ENCODE measurements at places on chromosomes 16 and 17.
A peak's percentile ranks its signal among the peaks of the same experiment; 100 is the strongest.

DNA sequence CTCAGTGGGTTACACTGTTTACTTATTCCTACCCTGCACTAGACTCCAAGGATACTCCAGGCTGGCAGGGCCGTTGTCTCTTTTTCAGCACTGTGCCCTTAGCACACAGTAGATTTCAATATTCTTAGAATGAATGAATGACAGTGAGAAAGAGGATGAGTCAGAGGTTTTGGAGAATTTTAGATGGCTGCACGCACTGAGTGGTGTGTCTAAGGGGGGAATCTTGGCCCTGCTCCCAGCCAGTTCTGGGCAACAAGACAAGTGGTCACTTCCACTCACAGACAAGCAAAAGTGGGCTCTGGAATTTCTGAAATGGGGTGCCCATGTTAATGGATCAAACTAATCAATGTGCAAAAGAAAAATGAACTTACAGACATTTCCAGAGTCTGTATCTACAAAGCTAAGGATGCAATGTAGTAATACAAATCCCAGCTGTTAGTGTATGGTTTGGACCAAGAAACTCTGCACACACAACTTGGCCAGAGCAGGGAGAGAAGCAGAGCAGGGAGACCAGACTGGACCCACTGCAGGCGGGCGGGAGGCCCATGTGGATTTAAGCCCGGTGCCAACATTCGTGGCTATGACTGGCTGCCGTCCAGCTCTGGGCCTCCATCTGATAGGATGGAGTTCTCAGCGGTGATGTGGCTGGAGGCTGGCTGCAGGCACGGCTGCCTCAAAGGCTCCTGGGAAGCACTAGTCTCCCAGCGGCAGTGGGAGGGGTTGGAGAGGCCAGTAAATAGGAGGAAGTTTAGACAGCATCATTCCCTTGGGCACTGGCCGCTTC, 95.6 kb upstream of the CDYL2 start:
- DNase-seq: peak; percentile 43

- DNase-seq: peak; percentile 67
Measured at GRCh38 chr17:48724251-48725003, 1.4 kb downstream of the PRAC2 start.

DNA sequence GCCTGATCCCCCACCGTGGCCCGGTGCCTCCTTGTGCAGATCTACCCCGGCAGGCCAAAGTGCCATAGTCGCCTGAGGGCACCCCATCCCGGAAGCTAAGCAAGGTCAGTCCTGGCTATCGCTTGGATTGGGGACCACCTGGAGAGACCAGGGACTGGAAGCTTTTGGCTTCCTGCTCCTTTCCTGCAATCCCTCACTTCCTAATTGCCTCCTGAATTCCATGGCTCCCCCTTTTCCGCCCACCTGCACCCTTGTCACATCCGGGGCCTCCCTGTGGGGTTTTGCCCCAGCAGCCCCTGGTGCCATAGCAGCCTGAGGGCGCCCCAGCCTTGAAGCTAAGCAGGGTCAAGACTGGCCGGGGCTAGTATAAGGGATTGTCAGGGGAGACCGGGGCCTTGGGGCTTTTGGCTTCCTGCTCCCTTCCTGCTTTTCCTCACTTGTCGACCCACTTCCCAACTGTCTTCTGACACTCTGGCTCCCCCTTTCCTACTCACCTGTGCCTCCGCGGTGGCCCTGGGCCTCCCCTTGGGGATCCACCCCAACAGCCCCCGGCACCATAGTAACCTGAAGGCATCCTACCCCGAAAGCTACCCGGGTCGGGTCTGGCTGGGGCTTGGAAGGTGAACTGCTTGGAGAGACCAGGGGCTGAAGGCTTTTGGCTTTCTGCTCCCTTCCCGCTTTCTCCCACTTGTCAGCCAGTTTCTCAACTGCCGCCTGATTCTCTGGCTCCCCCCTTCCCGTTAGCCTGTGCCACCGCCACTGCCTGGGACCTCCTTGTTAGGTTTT, 2293.6 kb downstream of the TP53TG3F start:
- no peak for DNase-seq

GRCh38 chr17:56131431-56131830, 21.8 kb upstream of the ANKFN1 start:
- DNase-seq: no peak

- DNase-seq: peak; percentile 38
Measured at GRCh38 chr16:88730632-88731607, 24.6 kb downstream of the CTU2 start.

DNA sequence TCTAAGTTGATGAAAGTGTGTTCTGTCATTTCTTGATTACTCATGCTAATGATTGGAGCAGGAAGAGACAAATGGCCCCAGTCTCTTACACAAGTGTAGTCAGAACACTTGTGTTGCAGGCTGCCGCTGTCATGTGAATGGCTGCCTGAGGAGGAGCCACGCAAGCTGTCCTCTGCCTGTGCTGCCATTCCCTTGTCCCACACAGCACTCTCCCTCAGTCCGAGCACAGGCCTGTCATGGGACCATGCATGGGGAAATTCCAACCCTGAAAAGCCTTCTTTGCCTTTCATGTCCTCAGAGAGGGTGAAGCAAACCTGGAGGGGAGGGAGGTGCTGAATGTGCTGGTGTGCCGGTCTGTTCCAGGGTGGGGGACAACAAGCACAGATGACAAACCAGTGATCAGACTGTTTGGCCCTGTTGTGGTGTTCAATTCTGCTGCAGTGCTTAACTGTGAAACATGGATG, 109.4 kb downstream of the MRTFB start:
- no peak for DNase-seq

DNA sequence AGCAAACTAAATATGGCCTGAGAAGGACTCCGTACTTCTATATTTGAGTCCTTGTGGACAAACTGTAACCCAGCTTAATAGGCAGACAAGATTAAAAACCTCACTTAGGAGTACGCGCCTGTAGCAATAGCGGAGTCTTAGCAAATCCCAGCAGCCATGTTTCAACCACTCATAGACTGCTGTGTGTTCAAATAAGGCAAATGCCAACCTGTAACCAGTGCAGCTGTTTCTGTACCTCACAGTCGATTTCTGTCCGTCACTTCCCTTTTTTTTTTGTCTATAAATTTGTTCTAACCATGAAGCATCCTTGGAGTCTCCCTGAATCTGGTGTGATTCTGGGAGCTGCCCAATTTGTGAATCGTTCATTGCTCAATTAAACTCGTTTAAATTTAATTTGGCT, 30.2 kb downstream of the TANC2 start:
- no peak for DNase-seq

GRCh38 chr17:62648956-62649294, 21.5 kb downstream of the MRC2 start:
- DNase-seq: no peak

GRCh38 chr17:74259667-74260524, 14.1 kb upstream of the DNAI2 start:
- no peak for DNase-seq

- DNase-seq: no peak
Measured at GRCh38 chr16:53358884-53359283, 75.4 kb upstream of the RBL2 start.

- DNase-seq: no peak
Measured at GRCh38 chr17:19753661-19754463, 5.8 kb upstream of the ALDH3A1 start.

- peak; percentile 5 for DNase-seq
Measured at GRCh38 chr17:56499799-56500388, 93.6 kb upstream of the NOG start.

DNA sequence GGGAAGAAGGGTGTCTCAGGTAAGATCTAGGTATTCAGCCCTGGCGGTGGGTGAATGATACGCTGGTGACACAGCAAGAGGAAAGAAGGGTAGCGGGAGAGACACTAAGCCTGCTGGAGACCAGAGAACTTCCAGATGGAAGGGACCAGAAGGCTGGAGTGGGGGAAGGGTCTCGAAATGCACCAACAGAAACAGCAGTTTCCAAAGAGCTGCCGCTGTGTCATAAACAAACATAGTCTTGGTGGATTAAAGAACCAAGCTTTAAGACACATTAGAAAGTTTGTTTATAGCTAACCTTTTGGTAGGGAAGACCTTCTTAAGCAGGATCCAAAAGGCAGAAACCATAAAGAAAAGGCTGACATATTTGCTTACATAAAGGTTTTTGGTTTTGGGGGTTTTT, 20.9 kb downstream of the TRPV3 start:
- peak; percentile 19 for DNase-seq

- DNase-seq: no peak
Measured at GRCh38 chr16:13483121-13483520, 436.8 kb upstream of the ERCC4 start.

GRCh38 chr17:62650587-62650986, 23.1 kb downstream of the MRC2 start:
- no peak for DNase-seq

GRCh38 chr17:53844491-53845107, 21.9 kb downstream of the KIF2B start:
- DNase-seq: no peak

DNA sequence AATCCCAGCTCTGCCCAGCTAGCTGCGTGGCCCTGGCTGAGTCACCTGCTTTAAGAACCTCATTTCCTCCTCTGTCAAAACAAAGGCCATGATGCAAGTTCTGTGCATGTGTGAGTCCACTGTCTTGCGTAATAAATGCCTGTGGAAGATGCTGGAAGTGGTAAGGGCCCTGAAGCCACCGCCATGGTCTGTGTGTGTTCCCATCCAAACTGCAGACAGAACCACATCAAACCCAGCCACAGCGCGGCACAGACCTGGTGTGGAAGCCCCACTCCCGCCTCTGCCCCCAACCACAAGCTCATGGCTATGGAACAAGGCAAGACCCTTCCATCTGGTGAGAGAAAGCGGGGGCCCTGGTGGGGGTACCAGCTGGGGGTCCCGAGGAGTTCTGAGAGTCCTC, 26.0 kb downstream of the NECAB2 start:
- peak; percentile 96 for DNase-seq

DNA sequence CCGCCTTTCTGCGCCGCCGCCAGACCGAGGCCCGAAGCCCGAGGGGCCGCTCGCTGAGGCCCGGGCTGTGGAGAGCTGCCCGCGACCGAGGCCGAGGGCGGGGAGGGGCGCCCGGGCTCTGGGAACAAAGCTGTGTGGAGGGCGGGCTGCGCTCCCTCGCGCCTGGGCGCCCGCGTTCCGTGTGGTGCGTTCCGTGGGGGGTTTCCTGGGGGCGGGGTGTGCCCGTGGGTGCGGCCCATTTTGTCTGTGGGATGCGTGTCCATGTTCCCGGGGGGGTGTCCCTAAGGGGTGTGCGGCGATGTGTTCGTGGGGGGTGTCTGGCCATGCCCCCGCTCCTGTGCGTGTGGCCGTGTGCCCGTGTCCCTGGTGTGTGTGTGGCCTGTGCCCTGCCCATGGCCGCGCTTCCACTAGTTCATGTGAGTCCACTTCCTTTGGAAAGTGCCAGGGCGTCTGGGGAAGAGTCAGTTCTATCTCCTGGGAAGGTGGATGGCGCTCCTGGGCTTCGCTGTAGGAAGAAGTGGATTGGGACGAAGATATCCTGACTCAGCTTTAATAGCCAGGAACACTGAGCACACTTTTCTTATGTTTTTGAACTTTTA, 520 bp downstream of the JPT2 start:
- DNase-seq: peak; percentile 40

- DNase-seq: peak; percentile 22
Measured at GRCh38 chr17:1906662-1907101, 76.9 kb downstream of the RPA1 start.

- DNase-seq: no peak
Measured at GRCh38 chr16:87150681-87151280, 166.4 kb downstream of the C16orf95 start.

GRCh38 chr17:74172700-74173099, 30.8 kb upstream of the RPL38 start:
- DNase-seq: no peak

DNA sequence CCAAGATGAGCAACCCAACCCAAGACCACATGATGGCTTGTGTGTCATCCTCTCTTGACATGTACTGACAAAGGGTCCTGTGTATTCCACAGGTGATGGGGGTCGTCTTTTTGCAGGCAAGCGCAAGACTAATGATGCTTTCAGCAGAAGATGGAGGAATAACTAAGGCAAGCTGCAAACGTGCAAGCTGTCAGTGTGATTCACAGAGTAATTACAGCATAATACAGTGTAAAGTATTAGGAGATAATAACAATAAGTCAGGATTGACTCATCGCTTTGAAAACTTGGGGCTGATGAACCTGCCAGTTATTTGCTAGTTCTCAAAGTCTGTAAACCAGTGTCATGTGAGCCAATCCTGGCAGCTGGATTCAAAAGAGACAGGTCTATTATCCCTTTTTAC, 41.6 kb upstream of the ASIC2 start:
- no peak for DNase-seq

- no peak for DNase-seq
Measured at GRCh38 chr16:12580809-12581208, 222.9 kb downstream of the CPPED1 start.

DNA sequence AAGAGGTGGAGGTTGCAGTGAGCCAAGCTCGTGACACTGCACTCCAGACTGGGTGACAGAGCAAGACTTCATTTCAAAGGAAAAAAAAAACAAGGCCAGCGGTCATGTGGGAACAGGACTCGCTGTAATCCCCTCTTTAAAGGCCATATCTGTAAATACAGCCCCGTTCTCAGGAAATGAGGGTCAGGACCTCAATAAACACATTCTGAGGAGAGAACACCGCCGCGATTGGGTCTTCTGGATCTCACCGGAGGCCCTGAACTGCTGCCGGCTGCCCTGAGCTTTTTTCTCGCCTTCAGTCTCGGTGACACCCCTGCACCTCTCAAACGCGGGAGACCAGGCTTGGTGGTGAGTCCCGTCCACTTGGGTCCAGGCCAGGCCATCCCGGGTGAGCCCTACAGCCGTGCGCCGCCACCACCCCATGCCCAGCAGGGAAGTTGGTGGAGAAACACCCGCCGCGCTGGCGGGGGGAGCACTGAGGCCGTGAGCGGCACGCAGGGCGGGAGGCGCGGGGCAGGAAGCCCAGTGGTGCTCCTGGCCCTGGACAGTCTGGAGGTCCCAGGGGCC, 28.4 kb downstream of the SLC25A10 start:
- no peak for DNase-seq

DNA sequence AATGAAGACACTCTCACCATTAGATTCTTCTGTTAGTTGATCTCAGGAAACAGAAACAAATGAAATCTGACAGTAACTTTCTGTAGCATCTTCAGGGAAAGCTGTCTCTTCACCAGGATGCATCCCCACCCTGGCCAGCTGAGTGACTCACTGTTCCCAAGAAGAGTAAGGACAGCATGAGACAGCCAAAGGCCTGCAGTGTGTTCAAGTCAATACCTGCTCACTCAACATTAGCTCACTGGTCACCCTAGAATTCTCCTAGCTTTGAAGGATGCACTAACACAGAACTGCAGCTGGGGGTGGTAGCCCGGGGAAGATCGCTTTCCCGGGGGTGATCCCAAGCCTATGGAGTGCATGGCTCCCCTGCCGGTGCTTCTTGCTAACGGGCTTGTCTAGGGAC, 28.2 kb upstream of the CLEC18B start:
- DNase-seq: no peak
